Fibroblast of upper back skin (primary cell): ENCODE measurements at places on chromosomes 4 and X.

DNA sequence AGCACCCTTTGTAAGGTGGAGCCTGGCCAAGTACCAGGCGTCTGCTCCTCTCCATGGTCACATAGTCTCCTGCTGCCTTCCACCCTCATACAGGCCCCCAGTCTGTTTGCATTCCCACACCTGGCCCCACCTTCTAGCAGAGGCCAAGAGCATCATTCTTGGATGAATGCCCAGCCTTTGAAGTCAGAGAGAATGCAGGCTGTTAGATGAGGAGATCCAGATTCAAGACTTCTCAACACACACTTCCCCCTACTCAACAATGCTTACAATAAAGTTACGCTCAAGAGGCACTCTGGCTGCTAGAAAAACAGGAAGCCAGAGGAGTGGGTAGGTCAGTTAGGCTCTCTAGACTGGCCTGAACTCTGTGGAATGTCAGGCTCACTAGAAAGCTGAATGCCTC is 43.3 kb downstream of the SHROOM4 start:
- no peak for DNase-seq

DNA sequence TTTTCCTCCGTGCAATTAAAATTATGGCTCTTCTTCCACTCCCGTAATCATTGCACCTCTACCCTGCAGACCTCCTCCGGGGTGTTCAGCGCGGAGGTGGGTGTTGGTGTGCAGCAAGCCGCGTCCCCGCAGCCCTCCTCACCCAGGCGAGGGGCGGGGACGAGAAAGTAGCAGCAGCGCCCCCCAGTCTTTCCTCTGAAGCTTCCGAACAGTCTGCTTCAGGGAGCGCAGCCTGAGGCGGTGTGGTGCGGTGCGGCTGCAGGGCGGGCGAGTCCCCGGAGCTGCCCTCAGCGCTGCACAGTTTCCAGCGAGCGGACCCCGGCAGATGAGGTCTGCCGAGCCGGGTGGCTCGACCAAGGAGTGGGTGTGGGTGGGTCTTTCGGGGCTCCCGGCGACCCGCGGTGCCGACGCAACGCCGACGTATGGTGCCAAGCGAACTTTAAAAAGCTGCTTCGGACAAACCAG is at the start of gene FRAS1:
Gene FRAS1 (plus strand): TSS at position 189 of the 465 bp plus-strand sequence. CDS start 687 bp downstream, outside the sequence.
- peak; percentile 37 for DNase-seq

DNA sequence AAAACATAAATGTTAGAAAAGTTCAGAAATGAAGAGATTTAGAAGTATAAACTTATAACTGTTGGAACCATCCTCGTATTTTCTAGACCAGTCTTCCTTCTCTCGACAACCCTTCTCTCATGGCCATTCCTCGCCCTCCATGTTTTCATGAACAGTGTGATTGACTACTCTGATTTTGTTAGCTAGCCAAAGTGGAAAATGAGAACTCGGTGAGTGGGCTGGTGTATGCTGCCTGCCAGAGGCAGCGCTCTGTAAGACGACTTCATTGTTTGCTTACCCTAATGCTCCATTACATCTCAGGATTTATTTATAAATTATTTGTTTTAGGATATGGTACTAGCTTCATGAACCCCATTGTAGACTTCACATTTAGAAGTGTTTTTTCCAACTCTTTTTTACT is 153.0 kb downstream of the CBR4 start:
- DNase-seq: no peak

- peak; percentile 82 for DNase-seq
Measured at GRCh38 chr4:25966171-25966570, 52.2 kb downstream of the SMIM20 start.

DNA sequence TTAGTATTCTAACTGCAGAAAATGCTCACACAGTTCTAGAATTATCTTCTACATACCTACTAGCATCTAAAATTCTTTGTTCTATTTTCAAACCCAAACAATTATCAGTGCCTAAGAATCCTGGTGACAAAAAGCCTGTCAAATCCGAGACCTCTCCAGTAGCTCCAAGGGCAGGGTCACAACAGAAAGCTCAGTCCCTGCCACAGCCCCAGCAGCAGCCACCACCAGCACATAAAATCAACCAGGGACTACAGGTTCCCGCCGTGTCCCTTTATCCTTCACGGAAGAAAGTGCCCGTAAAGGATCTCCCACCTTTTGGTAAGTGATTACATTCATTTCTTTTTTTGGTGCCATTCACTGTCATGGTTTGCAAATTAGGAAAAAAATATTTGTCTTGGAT is 243.8 kb downstream of the RAPGEF2 start:
- DNase-seq: no peak

- DNase-seq: no peak
Measured at GRCh38 chr4:11730545-11730944, 301.9 kb upstream of the HS3ST1 start.

GRCh38 chrX:154728431-154729190 is 22.3 kb downstream of the GAB3 start:
- DNase-seq: no peak

- no peak for DNase-seq
Measured at GRCh38 chrX:9997524-9997923, 30.4 kb downstream of the CLDN34 start.

- no peak for DNase-seq
Measured at GRCh38 chrX:7233580-7234406, 85.8 kb upstream of the PUDP start.

- peak; percentile 53 for DNase-seq
Measured at GRCh38 chr4:170008371-170008770, 17.8 kb downstream of the MFAP3L start.

DNA sequence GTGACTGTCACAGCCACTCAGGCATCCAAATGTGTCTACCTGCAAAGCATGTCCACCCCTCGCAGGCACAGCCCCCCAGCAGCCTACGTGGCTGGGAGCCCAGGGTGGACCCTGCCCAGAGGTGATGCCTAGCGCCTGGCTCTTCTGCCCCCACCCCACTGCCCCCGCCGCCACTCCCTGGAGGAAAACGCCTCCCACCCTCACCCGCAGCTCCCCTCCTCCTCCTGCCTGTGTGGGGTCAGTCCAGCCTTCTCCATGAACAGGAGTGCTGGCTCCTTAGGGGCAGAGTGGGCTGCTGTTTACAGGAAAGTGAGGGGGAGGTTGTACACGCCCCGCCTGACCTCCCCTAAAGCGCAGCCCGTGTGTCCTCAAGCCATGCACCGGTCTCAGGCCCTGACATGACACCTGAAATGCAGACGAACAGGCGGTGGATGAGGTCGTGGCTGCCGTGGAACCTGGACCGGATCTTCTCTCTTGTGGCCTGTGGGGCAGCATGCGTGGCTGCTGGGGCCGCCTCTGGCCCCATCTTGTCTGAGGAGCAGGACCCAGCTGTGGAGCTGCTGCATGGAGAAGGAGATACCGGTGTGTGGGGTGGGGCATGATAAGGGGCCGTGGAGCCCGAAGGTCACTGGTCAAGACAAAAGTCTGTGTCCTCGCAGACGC is 11.9 kb upstream of the MXD4 start:
- DNase-seq: no peak

DNA sequence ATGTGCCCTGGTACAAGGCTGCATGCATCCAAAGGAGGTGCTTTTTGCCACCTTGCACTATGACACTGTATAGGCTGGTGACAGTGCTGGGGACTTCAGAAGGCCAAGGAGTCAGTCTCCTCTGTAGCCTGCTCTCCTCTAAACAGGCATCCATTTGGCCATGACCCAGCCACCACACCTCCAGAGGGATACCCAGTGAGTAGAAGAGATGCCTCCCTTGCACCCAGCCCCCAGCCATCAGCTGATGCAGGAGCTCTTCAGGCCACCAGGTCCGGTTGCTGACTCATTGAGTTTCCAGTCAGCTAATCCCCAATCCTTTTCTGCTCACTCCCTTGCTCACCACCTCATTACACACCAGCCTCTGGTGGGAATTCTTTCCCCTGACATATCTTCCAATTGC is 99.8 kb downstream of the PJA1 start:
- DNase-seq: peak; percentile 62

DNA sequence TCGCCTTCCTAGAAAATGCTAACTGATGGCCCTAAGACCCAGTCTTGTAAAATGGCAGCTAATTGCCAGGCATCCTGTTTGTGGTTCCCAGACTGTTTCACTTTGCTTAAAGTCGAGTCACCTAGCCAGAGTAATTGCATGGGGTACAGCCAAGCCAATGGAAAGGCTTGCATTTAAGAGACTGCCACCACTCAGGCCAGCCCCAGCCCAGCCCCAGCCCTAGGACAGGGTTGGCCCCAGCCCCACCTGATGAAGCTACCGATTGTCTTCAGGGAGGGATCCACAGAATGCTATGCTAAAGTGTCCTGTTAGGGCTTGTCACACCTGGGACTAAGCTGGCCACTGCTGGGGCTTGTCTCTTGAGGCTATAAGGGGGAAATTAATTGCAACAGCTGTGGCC is 194.6 kb upstream of the KLF3 start:
- DNase-seq: no peak

DNA sequence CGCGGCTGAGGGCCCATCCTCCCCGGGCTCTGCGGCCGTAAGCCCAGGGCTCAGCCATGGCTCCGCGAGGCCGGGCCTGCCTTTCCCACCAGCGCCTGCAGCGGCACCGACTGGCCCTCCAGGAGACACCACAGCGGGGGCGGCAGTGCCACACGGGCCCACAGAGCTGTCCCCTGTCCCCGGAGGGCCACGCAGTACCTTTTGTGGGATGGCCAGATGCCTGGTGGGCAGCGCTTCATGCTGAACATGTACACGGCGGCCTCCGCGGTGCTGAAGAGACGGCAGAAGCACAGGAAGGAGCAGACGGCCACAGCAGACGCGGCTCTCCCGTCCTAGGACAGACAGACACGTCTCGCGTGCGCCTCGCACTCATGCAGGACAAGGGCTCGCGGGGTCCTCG is 50.4 kb downstream of the GAK start:
- no peak for DNase-seq

DNA sequence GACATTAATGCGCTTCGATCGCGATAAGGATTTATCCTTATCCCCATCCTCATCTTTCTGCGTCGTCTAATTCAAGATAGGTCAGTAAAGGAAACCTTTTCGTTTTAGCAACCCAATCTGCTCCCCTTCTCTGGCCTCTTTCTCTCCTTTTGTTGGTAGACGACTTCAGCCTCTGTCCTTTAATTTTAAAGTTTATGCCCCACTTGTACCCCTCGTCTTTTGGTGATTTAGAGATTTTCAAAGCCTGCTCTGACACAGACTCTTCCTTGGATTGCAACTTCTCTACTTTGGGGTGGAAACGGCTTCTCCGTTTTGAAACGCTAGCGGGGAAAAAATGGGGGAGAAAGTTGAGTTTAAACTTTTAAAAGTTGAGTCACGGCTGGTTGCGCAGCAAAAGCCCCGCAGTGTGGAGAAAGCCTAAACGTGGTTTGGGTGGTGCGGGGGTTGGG is 528 bp upstream of the FGF2 start:
- DNase-seq: no peak

DNA sequence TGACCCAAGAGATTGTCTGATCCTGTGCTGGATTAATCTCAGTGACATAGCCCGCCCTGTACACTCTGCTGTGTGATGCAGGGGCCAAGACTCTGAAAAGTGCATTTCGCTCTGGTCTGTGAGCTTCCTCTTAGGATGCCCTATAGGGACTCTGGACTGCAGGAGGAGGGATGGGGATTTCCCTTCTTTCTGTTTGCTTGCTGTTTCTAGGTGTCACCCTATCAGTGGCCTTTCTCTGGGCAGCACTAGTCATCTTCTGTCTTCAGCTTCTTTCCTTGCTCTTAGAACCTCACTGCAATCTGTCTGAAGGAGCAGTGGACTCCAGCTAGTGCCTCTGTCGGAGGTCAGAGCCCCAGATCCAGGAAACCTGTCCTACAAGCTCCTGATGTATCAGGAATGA is 34.5 kb upstream of the SCRG1 start:
- DNase-seq: no peak

DNA sequence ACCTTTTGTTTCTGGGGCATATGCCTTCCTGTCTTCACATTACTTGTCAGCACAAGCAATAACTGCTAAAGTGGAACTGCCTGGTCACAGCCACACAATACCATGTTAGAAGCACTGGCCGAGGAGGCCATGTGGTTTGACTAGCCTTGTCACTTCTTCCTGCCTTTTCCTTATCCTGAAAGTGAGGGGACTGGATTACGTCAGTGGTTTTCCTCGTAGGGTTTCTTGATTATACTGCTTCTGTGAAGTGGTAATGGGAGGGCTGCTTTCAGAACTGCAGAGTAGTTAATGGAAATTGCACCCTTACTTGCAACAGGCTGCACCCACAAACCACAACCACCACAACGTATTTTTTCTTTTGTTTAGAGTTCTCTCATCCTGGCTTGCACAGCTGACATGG is 26.6 kb downstream of the ZRSR2 start:
- peak; percentile 16 for DNase-seq

GRCh38 chr4:102268355-102268754 is 76.9 kb downstream of the SLC39A8 start:
- DNase-seq: no peak

DNA sequence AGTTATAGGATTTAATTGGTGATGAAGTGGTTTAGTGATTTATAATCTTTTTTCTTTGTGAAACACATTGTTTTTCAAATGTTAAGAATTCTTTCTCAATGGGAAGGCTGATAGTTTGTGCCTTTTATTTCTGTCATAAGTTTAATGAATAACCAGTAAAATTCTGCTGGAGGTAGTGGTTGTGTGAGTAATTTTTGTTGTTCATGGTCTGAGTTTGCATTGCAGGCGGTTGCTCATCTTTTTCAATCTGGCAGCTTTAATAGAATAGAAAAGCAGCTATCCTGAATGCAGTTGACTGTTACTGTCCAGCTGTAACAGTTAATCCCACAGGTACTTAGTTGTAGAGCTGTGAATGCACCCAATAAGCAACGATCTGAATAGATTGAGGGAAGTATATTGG is 215.6 kb upstream of the AFF2 start:
- no peak for DNase-seq

- peak; percentile 28 for DNase-seq
Measured at GRCh38 chr4:169238445-169238844, 32.3 kb downstream of the SH3RF1 start.

DNA sequence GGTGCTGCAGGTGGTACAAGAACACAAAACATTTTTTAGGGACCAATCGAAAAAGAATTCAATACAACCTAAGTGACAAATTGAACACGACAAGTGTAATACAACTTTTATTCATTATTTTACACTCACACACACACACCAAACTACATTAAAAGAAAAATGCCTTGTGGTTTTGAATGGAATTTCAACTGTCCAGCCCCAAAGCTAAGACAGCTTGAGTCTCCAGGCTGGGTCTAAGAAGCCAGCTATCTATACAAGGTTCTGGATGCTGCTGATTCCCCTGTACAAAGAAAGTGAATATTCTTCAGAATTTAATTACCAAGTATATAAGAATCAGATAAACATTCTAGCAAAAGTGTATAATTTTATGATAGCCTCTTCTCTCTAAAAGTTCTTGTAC is 118.2 kb downstream of the PPP3CA start:
- peak; percentile 75 for DNase-seq

DNA sequence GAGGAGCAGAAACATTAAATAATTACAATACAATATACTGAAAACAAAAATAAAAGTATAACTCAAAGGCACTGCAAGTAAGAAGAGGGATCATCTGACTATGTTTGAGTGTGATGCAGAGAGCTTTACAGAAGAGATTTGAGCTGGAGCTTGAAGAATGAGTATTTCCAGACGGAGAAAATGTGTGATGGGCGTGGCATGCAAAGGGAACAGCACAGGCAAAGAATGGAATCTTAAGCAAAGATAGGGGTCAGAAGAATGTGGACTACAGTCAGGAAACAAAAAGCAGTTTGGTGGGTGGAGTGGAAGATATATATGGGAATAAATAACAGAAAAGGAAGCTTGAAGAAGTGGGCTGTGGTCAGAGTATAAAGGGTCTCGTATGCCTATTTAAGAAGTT is 45.5 kb downstream of the OPHN1 start:
- no peak for DNase-seq

GRCh38 chr4:3773552-3774001 is 7.4 kb downstream of the ADRA2C start:
- DNase-seq: no peak
